Parietal lobe (tissue), 2 donors: ENCODE measurements at places on chromosomes 3 and 15. TPM values are rescaled to one million over a fixed set of nuclear protein-coding genes. Genes with fewer than 3 reads are reported as not detected.

ZNF660 gene
- 28.5 TPM for total RNA-seq

SH3GL3 gene
- total RNA-seq: 121 TPM

DUOX1 gene
- not detected for total RNA-seq

CHRM5 gene
- total RNA-seq: 0.63 TPM

PRTG gene
- total RNA-seq: 7.2 TPM

GPR62 gene
- 0.31 TPM for total RNA-seq

AGBL1 gene
- total RNA-seq: 2.5 TPM

CYP11A1 gene
- total RNA-seq: not detected

SLC15A2 gene
- total RNA-seq: 9.4 TPM

TGM4 gene
- total RNA-seq: not detected

CPLX3 gene
- 1.6 TPM for total RNA-seq

SYNM gene
- 6.3 TPM for total RNA-seq

SACM1L gene
- 77.6 TPM for total RNA-seq

IL12A gene
- 1.6 TPM for total RNA-seq

C3orf20 gene
- total RNA-seq: 0.31 TPM

LNP1 gene
- 10.0 TPM for total RNA-seq

TUSC7 gene
- total RNA-seq: not detected

MCTP2 gene
- total RNA-seq: 0.94 TPM

NSMCE3 gene
- total RNA-seq: 11.0 TPM

GUCA1C gene
- total RNA-seq: not detected

ATP10A gene
- 2.5 TPM for total RNA-seq

PLD1 gene
- 9.1 TPM for total RNA-seq

GAP43 gene
- total RNA-seq: 167 TPM

CCR3 gene
- total RNA-seq: not detected

ANKRD34C gene
- total RNA-seq: not detected

GATM gene
- 128 TPM for total RNA-seq

GOLGA8O gene
- total RNA-seq: not detected

UCN2 gene
- not detected for total RNA-seq

CDC25A gene
- total RNA-seq: 6.9 TPM

SI gene
- total RNA-seq: not detected

ACTC1 gene
- under 0.01 TPM for total RNA-seq

BMF gene
- 4.4 TPM for total RNA-seq

CCDC39 gene
- total RNA-seq: 0.63 TPM

GOLGA6L9 gene
- 20.7 TPM for total RNA-seq
